ENCODE measurements at places on chromosomes 7 and 10.
A peak's percentile ranks its signal among the peaks of the same experiment; 100 is the strongest.

DNA sequence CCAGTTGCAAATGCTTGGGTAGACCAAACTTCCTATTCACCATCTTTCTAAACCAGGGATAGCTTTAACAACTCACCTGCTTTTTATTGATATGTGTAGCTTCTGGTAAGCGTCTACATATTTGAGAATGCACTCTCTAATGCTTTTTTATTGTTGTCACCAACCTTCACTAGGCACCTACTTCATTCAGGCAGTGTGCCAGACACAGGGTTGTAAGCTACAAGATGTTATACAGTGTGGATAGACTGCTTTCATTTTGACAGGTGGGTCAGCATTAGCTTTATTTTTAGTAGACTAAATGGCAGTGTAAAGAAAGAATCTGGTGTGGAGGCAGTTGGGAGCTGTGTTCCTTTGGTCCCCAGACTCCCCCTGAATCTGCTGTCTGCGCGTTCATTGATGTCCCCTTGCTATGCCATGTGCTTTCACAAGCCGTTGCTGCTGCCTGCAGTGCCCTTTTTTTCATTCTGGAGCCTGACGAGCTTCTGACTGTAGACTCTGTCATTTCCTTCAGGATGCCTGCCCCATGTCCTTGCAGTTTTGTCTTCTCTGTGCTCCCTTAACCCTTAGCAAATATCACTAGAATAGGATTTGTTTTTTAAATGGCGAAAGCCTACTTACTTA lies 32.1 kb downstream of the NRF1 start:
- no peak for DNase-seq

- no peak for DNase-seq
These were observed 331.9 kb upstream of the NUPR2 start for GRCh38 chr7:56447864-56448693.

GRCh38 chr10:119275085-119275484 lies 67.7 kb downstream of the GRK5 start:
- DNase-seq: no peak

DNA sequence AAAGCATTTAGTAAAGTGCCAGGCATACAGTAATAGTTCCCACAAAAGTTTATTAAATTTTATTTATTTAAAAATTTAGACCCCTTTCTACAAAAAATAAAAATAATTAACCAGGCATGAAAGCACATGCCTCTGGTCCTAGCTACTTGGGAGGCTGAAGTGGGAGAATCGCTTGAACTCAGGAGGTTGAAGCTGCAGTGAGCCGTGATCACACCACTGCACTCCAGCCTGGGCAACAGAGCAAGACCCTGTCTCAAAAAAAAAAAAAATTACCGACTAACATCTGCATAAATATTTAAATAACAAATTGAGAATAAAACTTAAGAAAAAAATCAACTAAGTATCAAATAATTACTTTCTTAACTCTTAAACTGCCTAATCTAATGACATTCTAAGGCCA lies 64.3 kb upstream of the TRIM24 start:
- DNase-seq: no peak

GRCh38 chr10:86293396-86293791 lies 73.2 kb downstream of the GRID1 start:
- DNase-seq: no peak

DNA sequence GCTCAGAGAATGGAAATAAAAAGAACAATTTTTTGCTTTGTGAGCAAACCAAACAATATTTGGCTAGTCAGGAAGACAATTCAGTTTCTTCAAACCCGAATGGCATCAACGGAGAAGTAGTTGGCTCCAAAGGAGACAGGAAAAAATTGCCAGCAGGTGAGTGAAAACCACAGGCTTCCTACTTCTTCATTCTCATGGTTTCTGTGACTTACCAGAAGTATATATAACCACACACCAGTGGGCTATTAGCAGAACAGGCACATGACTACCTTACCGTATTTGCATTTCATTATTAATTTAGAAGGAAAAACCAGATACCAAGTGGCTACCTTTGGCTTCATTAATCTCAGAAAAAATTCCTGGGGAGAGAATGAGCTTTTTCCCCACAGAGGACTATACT lies 8.8 kb downstream of the TDRD1 start:
- no peak for DNase-seq

- no peak for DNase-seq
These were observed 346.6 kb upstream of the KLF6 start for GRCh38 chr10:4131407-4132215.

GRCh38 chr10:133126431-133127290 lies 33.4 kb upstream of the KNDC1 start:
- no peak for DNase-seq

GRCh38 chr7:44667190-44667589 lies 60.8 kb downstream of the OGDH start:
- DNase-seq: no peak

DNA sequence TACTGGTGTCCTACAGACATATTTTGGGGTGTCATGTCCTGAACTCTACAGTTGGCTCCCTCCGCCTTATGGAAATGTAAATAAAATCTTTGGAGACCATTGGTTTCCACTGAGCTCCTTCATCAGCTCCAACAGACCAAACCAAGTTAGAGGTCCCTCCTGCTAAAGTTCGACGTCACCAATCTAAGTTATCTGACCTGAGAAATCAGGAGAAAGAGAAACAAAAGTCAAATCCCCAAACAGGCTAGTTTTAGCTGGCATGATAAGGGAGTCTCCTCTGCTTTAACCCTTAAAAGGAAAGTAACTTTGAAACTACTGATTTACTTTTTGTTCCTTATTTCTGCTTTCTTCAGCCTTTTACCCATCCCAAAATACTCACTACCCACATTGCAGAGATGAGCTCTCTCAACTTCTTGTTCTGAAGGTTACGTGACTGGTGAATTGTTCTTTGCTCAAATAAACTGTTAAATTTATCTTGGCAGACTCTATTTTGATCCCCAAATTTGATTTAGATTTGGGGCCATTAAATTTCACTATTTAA lies 39.9 kb downstream of the AVL9 start:
- no peak for DNase-seq

DNA sequence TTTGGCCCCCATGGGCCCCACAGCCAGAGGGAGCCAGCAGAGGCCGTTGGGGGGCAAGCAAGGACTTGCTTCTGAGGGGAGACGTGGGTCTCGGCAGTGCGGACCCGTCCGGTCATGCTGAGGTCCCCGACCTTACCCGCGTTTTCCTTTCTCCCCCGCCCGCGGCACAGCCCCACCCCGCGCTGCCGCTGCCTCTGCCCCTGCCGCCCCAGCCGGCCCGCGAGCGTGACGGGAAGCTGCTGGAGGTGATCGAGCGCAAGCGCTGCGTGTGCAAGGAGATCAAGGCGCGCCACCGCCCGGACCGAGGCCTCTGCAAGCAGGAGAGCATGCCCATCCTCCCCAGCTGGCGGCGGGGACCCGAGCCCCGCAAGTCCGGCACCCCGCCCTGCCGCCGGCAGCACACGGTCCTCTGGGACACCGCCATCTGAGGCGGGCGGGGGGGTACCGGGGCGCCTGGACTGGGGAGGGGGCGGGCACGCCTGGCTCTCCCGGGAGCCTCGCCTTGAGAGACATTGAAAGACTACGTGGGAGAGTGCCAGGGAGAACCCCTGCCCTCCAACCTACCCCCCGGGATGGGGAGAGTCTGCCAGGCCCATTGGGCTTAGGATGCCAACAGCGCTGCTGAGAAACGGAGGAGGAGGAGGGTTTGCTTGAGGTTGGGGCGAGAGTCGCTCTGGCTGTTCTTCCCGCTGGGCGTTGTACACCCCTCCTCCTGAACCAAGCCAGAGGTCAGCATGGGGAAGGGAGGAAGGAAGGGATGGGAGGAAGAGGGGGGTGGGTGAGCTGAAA lies 9.9 kb downstream of the NYAP1 start:
- DNase-seq: peak; percentile 33

DNA sequence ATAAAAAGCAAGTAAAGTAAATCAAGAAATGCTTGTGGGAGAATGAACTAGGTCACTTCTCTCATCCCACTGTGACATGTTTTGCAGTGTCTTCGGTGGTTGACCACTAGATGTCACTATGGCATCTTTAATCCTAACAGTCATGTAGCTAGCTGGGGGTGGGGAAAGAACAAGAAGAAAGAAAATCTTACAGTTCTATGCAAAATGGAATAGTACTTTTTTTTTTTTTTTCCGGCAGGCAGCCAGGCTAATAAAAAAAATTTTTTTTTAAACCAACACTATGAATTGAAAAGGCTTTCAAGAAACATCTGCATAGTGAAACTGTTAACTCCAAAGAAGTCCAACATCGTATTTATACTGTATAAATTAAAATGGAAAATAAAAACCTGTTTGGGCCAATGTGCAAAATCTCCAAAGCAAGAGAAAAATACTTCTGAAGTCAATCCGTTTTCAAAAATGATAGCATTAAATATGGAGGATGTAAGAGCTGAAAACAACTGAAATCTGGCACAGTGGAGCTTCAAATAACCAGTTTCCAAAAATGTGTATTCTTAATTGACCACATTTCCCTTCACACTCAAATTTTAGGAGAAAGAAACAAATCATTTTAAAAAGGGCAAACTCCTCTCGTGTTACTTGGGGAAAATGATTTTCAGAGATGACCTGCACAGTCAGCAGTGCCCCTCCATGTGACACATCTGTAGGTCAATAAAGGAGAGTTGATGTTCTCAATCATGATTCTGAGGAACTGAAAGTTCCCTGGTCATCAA lies 38.5 kb downstream of the CDK1 start:
- DNase-seq: no peak

DNA sequence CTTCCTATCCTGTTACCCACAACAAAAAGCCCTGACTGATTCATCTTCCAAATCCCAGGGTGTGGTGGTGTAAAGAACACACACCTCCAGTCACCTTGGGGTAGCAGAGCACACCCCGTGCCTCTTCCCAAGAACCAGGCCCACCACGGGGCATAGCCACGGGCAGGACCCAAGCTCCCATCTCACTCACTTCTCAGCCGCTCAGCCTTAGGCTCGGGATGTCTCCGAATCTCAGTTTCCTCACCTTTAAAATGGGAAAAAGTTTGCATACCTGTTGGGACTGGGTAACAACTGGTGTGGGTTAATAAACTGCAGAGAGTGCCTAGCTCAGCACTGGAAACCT lies 139.0 kb downstream of the FGFR2 start:
- DNase-seq: no peak

GRCh38 chr7:128129224-128129864 lies 98.1 kb upstream of the LRRC4 start:
- no peak for DNase-seq

GRCh38 chr10:17512341-17513001 lies 58.1 kb upstream of the ST8SIA6 start:
- no peak for DNase-seq

DNA sequence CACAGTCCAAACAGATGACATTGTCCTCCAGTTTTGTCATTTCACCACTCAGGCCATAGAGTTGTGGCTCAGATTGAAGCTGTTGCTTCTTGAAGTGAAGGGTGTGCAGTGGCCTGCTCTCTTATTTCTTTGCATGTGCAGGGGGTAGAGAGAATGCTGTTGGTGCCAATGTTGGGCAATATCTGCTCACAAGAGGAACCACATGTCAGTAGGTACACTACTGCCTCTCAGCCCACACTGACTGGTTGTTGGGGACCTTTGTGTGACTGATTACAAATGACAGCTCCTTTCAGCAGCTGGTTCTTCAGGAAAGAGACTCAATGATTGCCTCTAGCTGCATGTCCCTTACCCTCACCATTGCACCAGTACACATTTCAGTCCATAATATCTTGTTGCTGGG lies 21.9 kb upstream of the SFTPA1 start:
- DNase-seq: no peak

DNA sequence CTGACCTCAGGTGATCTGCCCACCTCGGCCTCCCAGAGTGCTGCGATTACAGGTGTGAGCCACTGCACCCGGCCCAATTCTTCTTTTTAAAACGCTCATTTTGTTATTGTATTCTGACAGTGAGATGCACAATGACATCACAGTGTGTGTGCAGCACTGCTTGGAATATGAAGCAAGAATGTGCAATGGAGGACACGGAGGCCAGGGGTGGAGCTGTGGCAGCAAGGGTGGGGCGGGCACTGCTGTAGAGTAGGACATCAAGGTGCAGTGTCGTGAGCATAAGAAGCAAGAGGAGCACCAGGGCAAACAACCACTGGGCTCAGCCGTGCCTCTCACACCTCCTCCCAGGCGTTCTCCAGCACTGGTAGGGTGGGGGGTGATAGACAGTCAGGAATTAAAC lies 26.8 kb upstream of the GRID1 start:
- no peak for DNase-seq

DNA sequence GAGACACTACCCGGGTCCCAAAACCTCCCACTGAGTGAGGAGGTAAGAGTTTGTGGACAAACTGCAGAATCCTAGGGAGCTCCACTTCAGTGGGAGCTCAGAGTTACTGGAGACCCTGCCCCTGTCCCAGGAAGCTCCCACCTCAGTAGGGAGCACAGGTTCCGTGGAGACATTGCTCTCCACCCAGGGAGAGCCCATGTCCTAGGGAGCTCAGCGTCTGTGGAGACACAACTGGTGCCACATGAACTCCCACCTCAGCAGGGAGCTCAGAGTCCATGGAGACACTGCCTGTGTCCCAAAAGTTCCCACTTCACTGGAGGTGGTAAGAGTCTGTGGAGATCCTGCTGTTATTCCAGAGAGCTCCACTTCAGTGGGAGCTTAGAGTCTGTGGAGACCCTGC lies 6.3 kb downstream of the MYO1G start:
- DNase-seq: no peak

GRCh38 chr10:113486531-113486930 lies 66.3 kb upstream of the HABP2 start:
- no peak for DNase-seq

GRCh38 chr10:27153845-27154193 lies 365 bp downstream of the YME1L1 start:
- DNase-seq: no peak

- DNase-seq: no peak
These were observed 176.0 kb downstream of the KIAA1217 start for GRCh38 chr10:24384954-24385353.

- no peak for DNase-seq
These were observed 209.1 kb downstream of the CREB5 start for GRCh38 chr7:28621369-28621841.

DNA sequence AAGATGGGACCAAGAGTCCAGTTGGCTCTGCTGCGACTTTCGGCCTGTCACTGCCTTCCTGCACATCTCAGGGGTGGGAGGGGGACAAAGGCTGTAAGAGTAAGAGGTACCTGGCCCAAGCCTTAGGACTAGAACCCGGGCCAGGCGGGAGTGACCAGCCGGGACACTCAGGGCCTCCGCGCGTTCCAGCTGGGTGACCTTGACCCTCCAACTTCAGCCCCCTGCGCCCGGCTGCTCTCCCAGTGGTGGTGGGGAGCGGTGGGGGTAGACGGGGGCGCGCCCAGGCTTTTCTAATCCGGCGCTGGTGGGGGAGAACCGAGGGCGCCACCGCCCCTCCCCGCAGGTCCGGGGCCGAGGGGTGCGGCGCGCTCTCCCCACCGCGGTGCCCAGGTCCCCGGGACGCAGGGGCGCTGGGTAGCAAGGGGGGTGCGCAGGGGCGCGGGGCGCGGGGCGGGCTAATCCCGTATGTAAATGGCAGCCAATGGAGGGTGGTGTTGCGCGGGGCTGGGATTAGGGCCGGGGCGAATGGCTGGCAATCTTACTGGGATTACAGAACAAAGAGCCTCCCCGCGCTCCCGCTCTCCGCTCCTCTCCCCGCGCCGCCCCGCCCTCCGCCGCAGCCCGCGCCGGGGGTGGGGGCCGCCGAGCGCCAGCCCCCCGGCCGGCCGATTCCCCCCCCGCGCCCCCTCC lies at the start of gene GTF2IRD1:
GTF2IRD1 (plus strand) TSS at position 585 of the 690 bp plus-strand sequence. CDS start 54,175 bp downstream, outside the sequence.
- DNase-seq: peak; percentile 8

GRCh38 chr7:98085674-98086073 lies 21.0 kb upstream of the LMTK2 start:
- DNase-seq: no peak
